ENCODE measurements at places on chromosomes 7 and 10.

GRCh38 chr10:110664483-110665420 lies 20.6 kb downstream of the RBM20 start:
- DNase-seq, result no peak

- peak; percentile 55 for DNase-seq
Observed at GRCh38 chr10:97081621-97082235, 104.0 kb downstream of the SLIT1 start.

- no peak for DNase-seq
Observed at GRCh38 chr10:19745672-19746071, 70.6 kb upstream of the PLXDC2 start.

DNA sequence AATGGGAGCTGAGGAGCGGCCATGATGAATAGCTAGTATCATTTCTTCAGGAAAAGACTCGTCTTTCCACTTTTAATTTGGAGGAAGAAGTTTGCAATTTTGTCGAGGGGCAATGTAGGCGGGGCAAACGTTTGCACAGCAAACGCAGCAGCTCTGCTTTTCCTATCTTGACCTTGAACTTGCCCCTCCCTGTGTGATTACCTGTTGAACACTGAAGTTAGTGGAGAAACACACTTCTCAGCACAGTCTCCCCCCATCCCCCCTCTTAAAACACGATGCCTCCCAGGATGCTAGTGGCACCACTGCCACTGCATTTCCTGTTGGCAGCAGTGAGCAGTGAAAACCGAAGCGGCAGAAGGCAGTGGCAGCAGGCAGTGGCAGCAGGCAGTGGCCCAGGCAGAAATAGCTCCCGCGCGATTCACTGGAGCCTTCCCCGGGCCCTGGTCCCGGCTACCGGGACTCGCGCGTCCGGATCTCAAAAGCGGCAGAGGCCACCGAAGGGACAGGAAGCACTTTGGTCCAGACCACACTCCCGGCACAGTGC lies at the start of gene EPDR1:
Gene EPDR1, plus strand, starts transcription at position 336 of the 544 bp plus-strand sequence. CDS start 300 bp downstream, outside the sequence.
- DNase-seq, result no peak

DNA sequence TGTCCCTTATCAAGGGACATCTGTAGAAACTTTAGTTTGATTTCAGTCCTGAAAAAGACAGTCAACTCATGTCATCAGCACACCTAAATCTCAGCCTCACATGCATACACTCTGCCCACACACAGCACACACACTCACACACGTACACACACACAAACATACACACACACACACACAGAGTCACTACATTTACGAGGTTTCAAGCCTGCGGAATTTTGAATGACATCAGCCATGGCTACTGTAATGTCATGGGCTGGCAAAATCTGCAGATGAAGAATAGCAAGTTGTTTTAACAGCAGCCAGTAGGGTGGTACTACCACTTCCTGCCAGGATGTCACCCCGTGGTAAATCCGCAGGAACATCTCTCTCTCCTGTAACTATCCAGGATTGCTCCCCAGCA lies 37.1 kb upstream of the EZH2 start:
- DNase-seq, result no peak

GRCh38 chr10:110813743-110814472 lies 57.8 kb upstream of the PDCD4 start:
- no peak for DNase-seq

GRCh38 chr7:18962031-18962430 lies 155.4 kb downstream of the TWIST1 start:
- no peak for DNase-seq

- DNase-seq, result no peak
Observed at GRCh38 chr7:55474944-55475854, 97.1 kb downstream of the VOPP1 start.

DNA sequence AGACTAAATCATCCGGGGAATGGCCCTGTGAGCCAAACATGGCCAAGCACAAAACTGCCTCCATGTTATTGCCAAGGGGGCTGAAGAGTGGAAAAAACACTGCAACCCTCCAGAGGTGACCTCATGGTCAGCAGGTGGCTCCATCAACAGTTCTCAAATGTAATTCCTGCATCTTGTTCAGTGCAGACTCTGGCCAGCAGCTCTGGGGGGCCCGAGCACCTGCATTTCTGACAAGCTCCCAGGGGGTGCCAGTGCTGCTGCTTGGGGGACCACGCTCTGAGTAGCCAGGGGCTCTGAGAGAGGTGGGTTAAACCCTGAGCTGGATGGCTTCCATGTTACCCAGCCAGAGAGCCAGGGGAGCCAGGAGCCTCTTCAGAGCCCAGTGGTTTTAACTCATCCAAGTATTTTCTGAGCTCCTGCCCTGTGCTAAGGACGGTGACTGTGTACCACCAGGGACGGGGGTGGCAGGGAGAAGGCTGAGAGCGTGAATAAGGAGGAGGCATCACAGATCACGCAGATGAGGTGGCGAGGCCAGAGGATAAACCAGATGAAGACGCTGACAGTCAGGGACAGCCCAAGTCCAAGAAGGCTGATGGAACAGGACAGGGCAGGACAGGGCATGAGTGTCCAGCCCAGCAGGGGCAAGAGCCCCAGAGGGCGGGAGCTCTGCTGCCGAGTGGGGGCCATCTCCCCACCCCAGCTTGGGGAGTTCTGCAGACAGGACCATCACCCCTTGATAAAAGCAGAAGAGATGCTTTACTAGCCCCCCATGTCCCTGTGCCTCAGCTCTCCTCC lies 52.9 kb downstream of the CLEC2L start:
- DNase-seq, result no peak

DNA sequence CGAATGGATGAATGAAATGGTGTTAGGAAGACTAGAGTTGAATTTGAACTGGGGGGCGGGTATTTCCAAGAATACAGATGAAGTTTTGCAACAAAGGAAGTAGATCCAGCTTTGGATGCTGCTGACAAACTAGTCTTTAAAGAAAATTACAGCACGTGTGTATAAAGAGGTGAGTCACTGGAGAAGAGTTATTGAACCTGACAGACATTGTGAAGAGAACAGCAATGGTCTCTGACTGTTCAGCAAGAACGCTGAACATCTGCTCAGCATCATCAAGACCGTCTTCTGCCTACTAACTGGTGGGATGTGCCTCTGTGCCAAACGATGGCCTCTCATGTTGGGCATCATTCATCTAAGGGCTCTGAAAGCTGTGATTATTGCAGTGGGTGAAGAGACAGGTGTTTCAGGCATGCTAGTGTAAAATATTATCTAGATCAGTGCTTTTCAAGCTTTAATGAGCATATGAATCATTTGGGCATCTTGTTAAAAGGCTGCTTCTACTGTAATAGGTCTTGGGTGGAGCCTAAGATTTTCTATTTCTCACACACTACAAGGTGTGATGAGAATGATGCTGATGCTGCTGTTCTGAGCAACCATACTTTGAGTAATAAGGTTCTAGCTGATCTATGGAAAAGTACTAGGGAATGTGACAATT lies 291.3 kb downstream of the PTEN start:
- DNase-seq, result no peak

- no peak for DNase-seq
Observed at GRCh38 chr10:133445268-133445732, 8.4 kb upstream of the SCART1 start.

DNA sequence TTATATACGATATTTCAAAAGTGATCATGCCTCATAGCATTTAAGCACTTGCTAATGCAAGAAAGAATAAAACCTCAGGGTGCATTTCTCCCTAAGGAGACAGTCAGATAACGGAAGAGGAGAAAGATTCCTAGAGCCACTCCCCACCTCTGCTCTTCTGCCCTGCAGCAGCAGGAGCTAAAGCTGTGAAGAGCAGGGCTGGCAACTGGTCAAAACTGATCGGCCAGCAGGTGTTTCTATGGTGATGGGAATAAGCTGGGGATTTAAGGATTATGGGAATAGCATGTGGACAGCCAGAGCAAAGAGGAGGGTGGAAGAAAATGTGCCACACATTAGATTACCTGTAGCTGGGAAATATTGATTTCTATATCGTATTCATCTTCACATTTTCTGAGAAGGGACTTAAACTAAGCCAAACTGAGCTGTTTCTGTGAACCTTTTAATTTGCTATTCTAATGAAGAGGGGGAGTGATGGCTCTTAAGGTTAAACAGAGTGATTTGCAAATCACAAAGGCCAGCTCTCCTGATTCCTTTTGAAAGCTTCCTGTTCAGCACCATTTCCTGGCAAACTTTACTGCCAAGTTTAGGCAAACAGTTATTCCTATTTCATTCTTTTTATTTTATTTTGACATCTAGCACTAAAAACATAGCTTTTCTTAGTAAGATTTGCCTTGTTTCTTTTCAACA lies 268.9 kb upstream of the PFKP start:
- DNase-seq, result no peak

GRCh38 chr10:131905267-131905571 lies 4.4 kb downstream of the PPP2R2D start:
- DNase-seq, result no peak

DNA sequence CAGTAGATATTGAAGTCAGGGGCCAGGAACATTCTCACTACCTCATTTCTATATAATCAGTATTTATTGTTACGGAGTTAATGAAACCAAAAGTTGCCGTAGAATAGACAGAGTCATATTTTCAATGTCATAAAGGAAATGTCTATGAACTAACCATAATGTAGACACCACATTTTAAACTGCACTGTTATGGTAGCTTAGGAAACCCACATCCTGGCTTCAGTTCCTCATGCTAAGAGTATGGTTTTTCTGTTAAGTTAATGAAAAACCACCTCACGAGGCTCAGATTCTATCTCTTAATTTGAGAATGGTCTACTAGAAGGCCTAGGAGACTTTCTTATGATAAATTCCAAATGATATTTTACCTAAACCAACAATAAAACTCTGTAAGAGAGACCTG lies 166.5 kb downstream of the TMEM26 start:
- DNase-seq, result no peak

- DNase-seq, result no peak
Observed at GRCh38 chr10:28155726-28156125, 147.1 kb downstream of the MPP7 start.

DNA sequence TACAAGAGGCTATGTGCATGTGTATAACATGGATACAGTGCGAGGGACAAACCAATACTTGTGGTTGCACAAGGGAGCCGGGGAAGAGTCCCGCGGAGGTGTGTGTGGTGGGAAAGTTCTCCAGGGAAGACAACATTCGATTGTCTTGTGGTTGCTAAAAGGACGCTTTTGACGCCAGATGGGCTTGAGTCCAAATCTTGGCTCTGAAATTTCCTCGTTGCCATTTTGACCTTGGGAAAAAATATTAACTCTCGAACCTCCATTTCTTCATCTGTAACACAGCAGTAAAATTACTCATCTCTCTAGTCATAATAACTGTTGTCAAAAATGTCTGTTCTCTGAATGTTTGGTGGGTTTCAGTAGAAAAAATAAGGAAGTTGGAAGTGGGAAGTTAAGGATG lies 16.5 kb downstream of the PLXDC2 start:
- no peak for DNase-seq

DNA sequence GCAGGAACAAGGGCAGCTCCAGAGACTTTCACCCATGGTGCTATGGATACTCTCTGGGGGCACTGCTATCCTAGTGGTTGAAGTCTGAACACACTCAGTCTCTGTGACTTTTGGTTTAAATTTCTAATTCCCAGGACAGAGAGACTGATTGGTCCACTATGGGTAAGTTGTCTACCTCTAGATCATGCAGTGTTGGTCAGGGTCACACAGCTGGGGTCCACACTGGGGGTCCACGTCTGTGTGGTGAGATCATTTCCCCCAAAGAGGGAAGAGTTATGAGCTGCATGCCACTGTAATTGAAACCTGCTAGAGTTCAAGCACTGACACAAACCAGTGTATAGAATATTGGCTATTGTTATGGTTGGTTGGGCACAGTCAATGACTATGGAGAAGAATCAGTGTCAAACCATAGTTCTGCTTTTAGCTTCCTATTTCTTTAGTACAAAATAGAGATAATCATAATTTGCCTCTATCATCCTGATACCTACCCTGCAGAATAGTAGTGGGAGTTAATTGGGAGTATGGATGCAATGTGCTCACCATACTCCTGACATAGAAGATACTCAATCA lies 101.6 kb downstream of the PRTFDC1 start:
- DNase-seq, result no peak

DNA sequence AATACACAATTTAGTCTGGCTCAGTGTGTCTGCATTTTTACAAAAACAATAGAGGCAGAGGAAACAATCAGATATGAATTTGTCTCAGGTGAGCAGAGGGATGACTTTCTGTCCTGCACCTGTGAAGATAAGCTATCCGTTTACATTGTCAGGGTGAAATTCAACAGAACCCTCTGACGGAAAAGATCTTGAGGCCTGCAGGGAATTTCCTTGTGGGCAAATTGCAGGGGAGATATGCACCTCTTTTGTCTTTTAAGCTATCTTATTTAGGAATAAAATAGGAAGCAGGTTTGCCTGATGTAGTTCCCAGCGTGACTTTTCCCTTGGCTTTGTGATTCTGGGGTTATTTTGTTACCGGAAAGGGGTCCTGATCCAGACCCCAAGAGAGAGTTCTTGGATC lies 325.1 kb downstream of the GALNT17 start:
- no peak for DNase-seq

DNA sequence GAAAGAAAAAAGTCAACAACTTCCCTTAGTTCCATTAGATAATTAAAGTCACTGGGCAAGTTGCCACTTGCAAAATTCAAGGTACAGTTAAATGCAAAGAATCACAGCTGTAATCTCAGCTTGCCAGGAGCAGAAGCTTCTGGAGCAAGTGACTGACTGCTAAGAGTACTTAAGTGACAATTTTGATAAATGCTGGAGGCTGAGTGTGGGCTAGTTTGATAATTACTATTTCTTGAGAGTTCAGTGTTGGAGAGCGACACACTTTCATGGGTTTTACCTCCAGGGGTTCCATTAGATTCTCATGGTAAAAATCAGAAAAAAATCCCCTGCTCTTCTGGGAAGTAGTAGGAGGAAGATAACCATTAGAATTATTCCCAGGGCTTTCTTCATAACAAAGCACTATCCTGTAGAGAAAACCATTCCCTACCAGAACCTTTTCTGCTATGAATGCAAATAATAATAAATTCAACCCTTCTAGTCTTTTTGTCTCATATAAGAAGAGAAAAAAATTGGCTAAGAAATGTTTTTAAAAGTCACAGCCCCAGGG lies 486.3 kb downstream of the POM121L12 start:
- no peak for DNase-seq

DNA sequence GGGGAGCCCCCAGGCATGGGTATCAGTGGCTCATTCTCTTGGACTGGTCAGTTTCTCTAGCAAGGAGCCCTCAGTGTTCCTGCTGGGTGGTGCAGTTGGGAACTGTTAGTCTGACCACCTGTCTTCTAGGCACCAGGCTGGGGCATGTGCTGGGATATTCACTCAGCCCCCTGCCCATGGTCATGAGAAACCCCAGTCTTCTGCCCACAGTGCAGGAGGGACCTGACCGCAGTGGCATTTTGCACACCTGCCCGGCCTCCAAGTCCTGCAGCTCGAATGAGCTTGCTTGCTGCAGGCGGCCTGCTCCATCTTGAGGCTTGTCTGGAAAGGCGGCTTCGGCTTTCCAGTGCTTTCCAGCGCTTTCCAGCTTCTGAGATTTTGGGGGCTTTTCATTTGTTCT lies 36.3 kb downstream of the CUX1 start:
- DNase-seq, result no peak

GRCh38 chr10:24814568-24815313 lies 91.1 kb upstream of the ARHGAP21 start:
- no peak for DNase-seq
